ENCODE measurements at places on chromosomes 5 and 9. TPM values are rescaled to one million over a fixed set of nuclear protein-coding genes. Genes with fewer than 3 reads are reported as not detected.
A peak's percentile ranks its signal among the peaks of the same experiment; 100 is the strongest.

Gene TMEM174
- polyA plus RNA-seq: not detected

Gene HRH2
- polyA plus RNA-seq: 6.5 TPM

Gene DNAH5
- 0.44 TPM for polyA plus RNA-seq

Gene NPDC1
- 18.3 TPM for polyA plus RNA-seq

Gene PTGDS
- polyA plus RNA-seq: 36.7 TPM

Gene CD274
- 3.4 TPM for polyA plus RNA-seq

Gene TPPP
- 6.3 TPM for polyA plus RNA-seq

Gene RGP1
- polyA plus RNA-seq: 17.8 TPM

Gene B4GALT7
- polyA plus RNA-seq: 22.7 TPM

Gene NUP188
- polyA plus RNA-seq: 14.9 TPM

- no peaks in the 10 kb centered on the region for H3K27me3 ChIP-seq
- peaks cover 18% of the 10 kb centered on the region for H3K4me1 ChIP-seq
- H3K36me3 ChIP-seq: no peaks in the 10 kb centered on the region
- peak; percentile 74 for DNase-seq
- H3K27ac ChIP-seq: no peak overlapping the region
Observed at GRCh38 chr9:87863882-87864465, 18.7 kb upstream of the SPATA31E1 start.

DNA sequence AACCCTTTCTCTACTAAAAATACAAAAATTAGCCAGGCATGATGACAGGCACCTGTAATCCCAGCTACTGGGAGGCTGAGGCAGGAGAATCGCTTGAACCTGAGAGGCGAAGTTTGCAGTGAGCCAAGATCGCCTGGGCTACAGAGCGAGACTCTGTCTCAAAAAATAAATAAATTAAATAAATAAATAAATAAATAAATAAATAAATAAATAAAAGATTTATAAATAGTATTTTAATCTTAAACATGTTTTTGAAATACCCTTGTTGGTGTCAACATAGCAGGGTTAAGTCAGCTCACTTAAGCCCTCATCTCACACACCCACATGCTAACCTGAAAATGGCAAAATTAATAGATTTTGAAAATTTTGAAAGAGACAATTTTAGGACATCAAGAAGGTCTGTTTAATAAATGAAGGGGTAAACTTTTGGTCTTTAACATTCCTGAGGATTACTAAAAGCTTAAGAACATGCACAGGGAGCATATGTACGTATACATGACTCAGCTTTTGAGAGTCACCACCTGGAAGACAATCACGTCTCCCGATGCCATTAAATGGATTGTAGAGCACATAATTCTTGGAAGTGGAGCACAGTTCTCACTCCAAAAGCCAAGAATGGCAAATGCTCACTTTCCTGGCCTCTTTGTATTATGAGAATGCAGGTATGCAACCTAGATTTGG is 202.5 kb downstream of the GDNF start:
- no peak overlapping the region for H3K4me3 ChIP-seq
- no peaks in the 10 kb centered on the region for H3K4me1 ChIP-seq
- H3K36me3 ChIP-seq: no peaks in the 10 kb centered on the region
- H3K27ac ChIP-seq: no peak overlapping the region
- no peak for DNase-seq
- H3K27me3 ChIP-seq: no peaks in the 10 kb centered on the region

- no peaks in the 10 kb centered on the region for H3K4me1 ChIP-seq
- no peaks in the 10 kb centered on the region for H3K36me3 ChIP-seq
- H3K27ac ChIP-seq: no peak overlapping the region
- DNase-seq: no peak
- H3K4me3 ChIP-seq: no peak overlapping the region
Observed at GRCh38 chr9:78575081-78575480, 278.2 kb downstream of the PSAT1 start.

DNA sequence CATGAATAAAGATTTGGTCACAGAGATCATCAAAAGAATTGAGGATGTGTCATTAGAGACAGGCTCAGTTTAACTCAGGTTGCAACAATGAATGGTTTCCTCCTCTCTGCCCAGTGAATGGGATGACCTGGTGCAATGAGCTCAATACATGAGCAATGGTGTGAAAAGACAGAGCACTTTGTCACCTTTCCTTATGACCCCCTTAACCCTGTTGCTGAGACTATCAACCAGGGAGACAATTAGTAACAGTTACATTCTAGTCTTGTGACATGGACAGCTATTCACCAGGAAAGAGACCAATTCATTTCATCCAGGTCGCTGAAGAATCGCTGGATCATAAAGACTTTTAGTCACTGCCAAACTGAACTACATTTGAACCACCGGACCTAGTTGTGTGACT is 19.9 kb upstream of the CDH6 start:
- H3K4me1 ChIP-seq: no peaks in the 10 kb centered on the region
- H3K27me3 ChIP-seq: no peaks in the 10 kb centered on the region
- no peak overlapping the region for H3K27ac ChIP-seq
- no peaks in the 10 kb centered on the region for H3K36me3 ChIP-seq
- H3K4me3 ChIP-seq: no peak overlapping the region
- no peak for DNase-seq

- DNase-seq: no peak
- H3K4me3 ChIP-seq: no peak overlapping the region
- no peak overlapping the region for H3K27ac ChIP-seq
- peaks cover 2% of the 10 kb centered on the region for H3K4me1 ChIP-seq
- H3K27me3 ChIP-seq: no peaks in the 10 kb centered on the region
- H3K36me3 ChIP-seq: no peaks in the 10 kb centered on the region
Observed at GRCh38 chr5:167296661-167297060, 994.8 kb upstream of the WWC1 start.

- H3K36me3 ChIP-seq: no peaks in the 10 kb centered on the region
- H3K27me3 ChIP-seq: no peaks in the 10 kb centered on the region
- H3K27ac ChIP-seq: no peak overlapping the region
Observed at GRCh38 chr5:169548315-169548714, 35.3 kb upstream of the SPDL1 start.

- no peak overlapping the region for H3K27ac ChIP-seq
- H3K4me1 ChIP-seq: no peaks in the 10 kb centered on the region
- no peak for DNase-seq
- H3K4me3 ChIP-seq: no peak overlapping the region
- peaks cover 5% of the 10 kb centered on the region for H3K27me3 ChIP-seq
- no peaks in the 10 kb centered on the region for H3K36me3 ChIP-seq
Observed at GRCh38 chr9:16289639-16290038, 580.8 kb downstream of the BNC2 start.

- no peaks in the 10 kb centered on the region for H3K36me3 ChIP-seq
- DNase-seq: no peak
- no peaks in the 10 kb centered on the region for H3K27me3 ChIP-seq
- no peak overlapping the region for H3K27ac ChIP-seq
Observed at GRCh38 chr5:79122973-79123372, 11.4 kb downstream of the BHMT start.

DNA sequence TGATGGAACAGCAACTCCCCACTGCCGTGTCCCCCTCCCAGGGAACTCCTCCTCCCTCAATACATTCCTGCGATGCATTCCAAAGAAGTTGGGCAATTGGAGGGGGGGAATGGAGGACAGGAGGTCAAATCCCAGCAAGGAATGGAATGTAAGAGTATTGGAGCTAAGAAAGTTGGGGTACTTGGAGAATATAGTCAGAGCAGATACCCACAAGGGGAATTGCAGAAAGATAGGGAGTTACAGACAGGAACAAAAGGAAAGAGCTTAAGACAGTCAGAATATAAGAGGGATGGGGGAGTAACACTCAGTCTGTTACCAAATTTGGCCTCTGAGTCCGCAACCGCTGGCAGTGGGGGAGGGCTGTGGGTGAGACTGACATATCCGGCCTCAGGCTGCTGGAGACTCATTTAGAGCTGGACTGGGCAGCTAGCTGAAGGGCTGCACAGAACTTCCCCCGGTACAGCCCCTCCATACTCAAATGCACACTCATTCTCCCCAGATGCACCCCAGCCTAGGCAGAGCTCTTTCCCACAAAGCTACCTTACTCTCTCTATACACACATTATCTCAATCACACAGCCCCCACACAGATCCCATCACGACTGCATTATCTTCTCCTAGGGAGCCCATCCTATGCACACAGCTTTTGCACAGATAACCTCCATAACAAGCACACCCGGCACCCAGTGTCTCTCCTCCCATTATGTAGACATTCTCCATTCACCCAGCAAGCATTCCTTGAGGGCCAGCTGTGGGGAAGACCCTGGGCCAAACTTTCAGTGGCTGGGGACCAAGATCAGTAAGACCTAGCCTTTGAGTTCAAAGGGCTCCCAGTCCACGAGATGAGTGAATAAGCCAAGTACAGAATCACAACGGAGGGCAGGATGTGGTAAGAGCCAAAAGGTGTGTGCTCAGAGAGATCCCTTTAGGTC is 3.7 kb downstream of the TLN1 start:
- H3K4me1 ChIP-seq: peaks cover 52% of the 10 kb centered on the region
- peak overlapping the region; percentile 87 for H3K27ac ChIP-seq
- H3K36me3 ChIP-seq: no peaks in the 10 kb centered on the region
- H3K4me3 ChIP-seq: no peak overlapping the region
- H3K27me3 ChIP-seq: no peaks in the 10 kb centered on the region
- peak; percentile 51 for DNase-seq

- no peak for DNase-seq
- H3K27me3 ChIP-seq: no peaks in the 10 kb centered on the region
- H3K4me3 ChIP-seq: no peak overlapping the region
- H3K27ac ChIP-seq: no peak overlapping the region
- no peaks in the 10 kb centered on the region for H3K36me3 ChIP-seq
- no peaks in the 10 kb centered on the region for H3K4me1 ChIP-seq
Observed at GRCh38 chr5:133289686-133290367, 238.0 kb downstream of the HSPA4 start.

DNA sequence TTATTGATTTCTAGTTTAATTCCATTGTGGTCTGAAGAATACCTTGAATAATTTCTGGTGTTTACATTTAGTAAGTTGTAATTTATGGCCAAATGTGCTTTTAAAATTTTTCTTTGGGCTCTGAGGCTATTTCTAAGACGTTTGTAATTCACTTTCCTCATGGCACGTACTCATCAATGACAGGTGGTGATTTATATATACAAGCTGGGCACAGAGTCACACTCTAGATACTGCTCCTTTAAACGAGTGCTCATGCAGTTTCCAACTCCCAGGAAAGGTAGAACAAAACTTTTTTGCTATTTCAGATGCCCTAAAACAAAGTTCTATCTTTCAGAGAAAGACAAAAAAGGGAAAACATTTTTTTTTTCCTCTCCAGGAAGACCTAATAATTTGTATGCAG is 146.9 kb downstream of the AUH start:
- no peak overlapping the region for H3K27ac ChIP-seq
- peaks cover 4% of the 10 kb centered on the region for H3K36me3 ChIP-seq
- no peak for DNase-seq
- H3K4me3 ChIP-seq: no peak overlapping the region
- no peaks in the 10 kb centered on the region for H3K27me3 ChIP-seq

GRCh38 chr5:97979740-97980139 is 793.7 kb upstream of the RGMB start:
- H3K27ac ChIP-seq: no peak overlapping the region
- no peaks in the 10 kb centered on the region for H3K36me3 ChIP-seq
- DNase-seq: no peak
- no peaks in the 10 kb centered on the region for H3K27me3 ChIP-seq

DNA sequence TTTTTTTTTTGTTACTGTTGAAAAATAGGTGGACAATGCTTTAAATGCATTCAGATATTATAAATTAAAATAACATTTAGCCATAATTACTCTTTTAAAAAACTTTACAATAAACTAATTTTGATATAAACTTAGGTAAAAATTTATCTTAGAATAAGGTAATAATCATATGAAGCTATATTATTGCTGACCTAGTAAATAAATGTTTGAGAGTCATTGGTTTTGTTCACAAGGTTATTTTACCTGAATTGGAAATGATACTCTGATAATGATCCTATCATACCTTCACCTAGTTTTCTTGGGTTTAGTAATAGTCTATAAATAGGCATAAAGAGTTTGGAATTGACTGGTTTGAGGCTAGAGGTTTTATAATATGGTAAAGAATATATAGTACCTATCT is 1076.4 kb upstream of the CDH6 start:
- DNase-seq: no peak
- H3K27me3 ChIP-seq: no peaks in the 10 kb centered on the region
- H3K4me1 ChIP-seq: peaks cover 3% of the 10 kb centered on the region
- no peak overlapping the region for H3K27ac ChIP-seq
- H3K4me3 ChIP-seq: no peak overlapping the region

GRCh38 chr5:62587737-62588136 is 9.1 kb downstream of the LRRC70 start:
- peaks cover 3% of the 10 kb centered on the region for H3K36me3 ChIP-seq
- H3K27ac ChIP-seq: no peak overlapping the region
- no peak overlapping the region for H3K4me3 ChIP-seq
- no peak for DNase-seq
- no peaks in the 10 kb centered on the region for H3K4me1 ChIP-seq
- H3K27me3 ChIP-seq: no peaks in the 10 kb centered on the region

DNA sequence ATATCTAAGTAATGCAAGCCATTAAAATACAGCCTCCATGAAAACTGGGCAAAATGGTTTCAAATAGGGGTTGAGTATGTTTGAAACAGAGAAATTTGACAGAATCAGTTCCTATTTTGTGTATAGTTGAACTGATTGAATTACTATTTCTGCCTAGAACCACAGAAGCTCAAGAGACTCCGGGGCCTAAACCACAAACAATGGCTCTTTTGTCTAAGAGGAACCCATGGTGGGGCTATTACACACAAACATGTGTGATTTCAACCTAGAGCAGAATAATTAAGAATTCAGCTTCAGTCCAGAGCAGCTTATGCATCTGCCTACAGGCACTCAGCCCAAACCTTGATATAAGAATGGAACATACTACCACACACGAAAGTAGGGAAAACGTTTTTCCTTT is 171.2 kb upstream of the MPDZ start:
- H3K4me3 ChIP-seq: no peak overlapping the region
- no peaks in the 10 kb centered on the region for H3K4me1 ChIP-seq
- H3K36me3 ChIP-seq: no peaks in the 10 kb centered on the region
- DNase-seq: no peak

- H3K27me3 ChIP-seq: no peaks in the 10 kb centered on the region
- no peak for DNase-seq
- H3K4me3 ChIP-seq: no peak overlapping the region
- H3K27ac ChIP-seq: no peak overlapping the region
- no peaks in the 10 kb centered on the region for H3K4me1 ChIP-seq
Observed at GRCh38 chr9:29701559-29701958, 2128.3 kb upstream of the C9orf72 start.

- H3K27me3 ChIP-seq: no peaks in the 10 kb centered on the region
- H3K27ac ChIP-seq: no peak overlapping the region
- peak; percentile 75 for DNase-seq
- H3K4me1 ChIP-seq: peaks cover 15% of the 10 kb centered on the region
- H3K36me3 ChIP-seq: no peaks in the 10 kb centered on the region
Observed at GRCh38 chr5:134439210-134439654, 27.6 kb upstream of the CDKN2AIPNL start.

GRCh38 chr5:120512791-120513650 is 48.9 kb downstream of the PRR16 start:
- H3K36me3 ChIP-seq: no peaks in the 10 kb centered on the region
- H3K27ac ChIP-seq: no peak overlapping the region
- no peaks in the 10 kb centered on the region for H3K27me3 ChIP-seq
- no peak for DNase-seq

- peaks cover 7% of the 10 kb centered on the region for H3K4me1 ChIP-seq
- H3K4me3 ChIP-seq: no peak overlapping the region
Observed at GRCh38 chr5:97529354-97529985, 346.4 kb upstream of the RIOK2 start.

- H3K4me3 ChIP-seq: no peak overlapping the region
- H3K4me1 ChIP-seq: no peaks in the 10 kb centered on the region
- no peak for DNase-seq
Observed at GRCh38 chr5:112532654-112533360, 113.7 kb upstream of the EPB41L4A start.
